CD8-positive, alpha-beta T cell (primary cell): ENCODE measurements at places on chromosomes 1 and 21.

DNA sequence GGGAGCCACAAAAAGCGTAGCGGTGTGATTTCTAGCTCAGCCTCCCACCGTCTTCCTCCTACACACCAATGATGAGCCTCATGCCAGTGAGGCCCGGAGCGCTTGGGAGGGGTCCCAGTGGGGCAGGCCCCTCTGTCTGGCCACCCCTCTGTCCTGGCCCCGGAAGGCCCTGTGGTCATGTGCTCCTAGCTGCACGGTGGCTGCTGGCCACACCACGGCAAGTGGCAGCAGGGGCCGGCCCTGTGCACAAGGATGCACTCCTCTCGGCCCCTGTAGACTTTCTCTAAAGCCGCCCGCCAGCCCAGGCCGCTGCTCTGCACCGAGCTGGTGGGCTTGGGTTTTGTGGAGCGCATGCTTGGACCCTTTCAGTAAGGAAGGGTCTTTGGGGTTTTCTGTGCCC lies 53.6 kb downstream of the KCNAB2 start:
- no peak for DNase-seq

- DNase-seq: no peak
Measured at GRCh38 chr1:4308806-4309205, 345.6 kb upstream of the AJAP1 start.

GRCh38 chr1:69121723-69122122 lies 446.0 kb upstream of the LRRC7 start:
- no peak for DNase-seq

GRCh38 chr21:45017039-45017960 lies 57.1 kb upstream of the ADARB1 start:
- DNase-seq: no peak
